ENCODE measurements at places on chromosomes 4 and X.

DNA sequence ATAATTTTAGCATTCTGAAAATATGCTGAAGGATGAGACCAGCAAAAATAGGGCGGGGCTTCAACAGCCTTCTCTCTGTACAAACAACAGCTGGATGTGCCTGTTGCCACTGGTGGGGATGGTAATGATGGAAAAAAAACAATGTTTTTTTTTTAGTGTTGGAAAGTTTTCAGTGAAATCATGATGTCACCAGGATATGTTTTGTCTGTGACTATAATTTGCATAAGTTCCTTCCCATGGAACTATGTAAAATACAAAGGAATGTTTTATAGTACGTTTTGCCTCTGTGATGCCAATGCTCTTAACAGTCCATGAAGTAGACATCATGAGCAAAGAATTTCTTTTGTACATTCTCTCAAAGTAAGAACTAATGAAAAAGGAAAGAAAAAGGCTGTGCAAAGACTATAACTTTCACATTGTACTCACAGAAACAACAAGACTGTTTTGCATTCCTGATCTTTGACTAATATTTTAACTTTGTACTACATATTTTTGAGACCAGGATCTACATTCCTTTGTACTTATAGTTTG is 589.7 kb downstream of the SPRY1 start:
- no peak for DNase-seq

- no peak for DNase-seq
Observed at GRCh38 chrX:150217609-150218008, 145.5 kb upstream of the MAMLD1 start.

- DNase-seq: no peak
Observed at GRCh38 chr4:61520166-61520565, 320.0 kb downstream of the ADGRL3 start.

DNA sequence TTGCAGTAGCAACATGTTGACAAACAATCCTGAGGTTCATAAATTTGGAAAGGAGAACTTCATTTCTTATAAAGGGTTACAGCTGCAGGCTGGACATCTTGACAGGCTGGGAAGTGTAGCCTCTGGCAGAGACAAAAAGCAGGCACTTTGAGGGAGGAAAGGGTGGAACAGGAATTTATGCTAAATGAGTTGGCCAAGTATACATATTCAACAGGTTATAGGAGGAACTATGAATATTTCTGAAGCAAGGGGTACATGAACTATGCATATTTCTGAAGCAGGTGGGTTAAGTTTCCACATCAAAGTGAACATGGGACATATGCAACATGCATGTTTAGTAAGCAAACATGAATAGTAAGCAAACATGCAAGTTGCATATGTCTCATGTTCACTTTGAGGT is 1.6 kb upstream of the ANTXR2 start:
- no peak for DNase-seq

DNA sequence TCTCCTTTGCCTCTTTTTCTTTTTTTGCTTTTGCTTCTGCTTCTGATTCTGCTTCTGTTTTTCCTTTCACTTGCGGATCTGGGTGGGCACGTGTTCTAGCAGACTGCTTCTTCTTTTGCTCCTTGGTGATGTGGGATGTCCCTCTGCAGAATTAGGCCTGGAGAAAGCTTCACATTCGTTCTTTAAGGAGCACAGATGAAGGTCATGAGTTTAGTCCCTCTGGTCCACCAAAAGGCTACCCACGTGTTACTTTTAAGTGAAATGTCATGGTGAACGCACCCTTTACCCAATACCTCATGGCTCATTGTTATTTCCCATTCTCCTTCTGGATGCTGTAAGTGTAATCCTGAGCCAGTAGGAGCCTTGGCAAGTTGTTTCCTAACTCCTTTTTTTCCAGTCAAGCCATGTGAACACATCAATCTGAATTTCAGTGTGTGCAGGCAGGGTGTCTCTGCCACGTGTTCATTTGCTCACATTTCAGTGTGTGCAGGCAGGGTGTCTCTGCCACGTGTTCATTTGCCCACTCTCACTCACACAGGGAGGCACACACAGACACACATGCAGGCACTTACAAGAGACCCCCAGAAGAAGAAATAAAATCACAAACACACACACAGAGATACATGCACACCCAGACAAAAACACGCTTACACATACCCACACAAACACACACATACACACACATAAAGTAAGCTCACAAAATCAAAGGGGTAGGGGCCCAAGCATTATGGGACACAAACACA is 36.9 kb downstream of the NBDY start:
- no peak for DNase-seq

DNA sequence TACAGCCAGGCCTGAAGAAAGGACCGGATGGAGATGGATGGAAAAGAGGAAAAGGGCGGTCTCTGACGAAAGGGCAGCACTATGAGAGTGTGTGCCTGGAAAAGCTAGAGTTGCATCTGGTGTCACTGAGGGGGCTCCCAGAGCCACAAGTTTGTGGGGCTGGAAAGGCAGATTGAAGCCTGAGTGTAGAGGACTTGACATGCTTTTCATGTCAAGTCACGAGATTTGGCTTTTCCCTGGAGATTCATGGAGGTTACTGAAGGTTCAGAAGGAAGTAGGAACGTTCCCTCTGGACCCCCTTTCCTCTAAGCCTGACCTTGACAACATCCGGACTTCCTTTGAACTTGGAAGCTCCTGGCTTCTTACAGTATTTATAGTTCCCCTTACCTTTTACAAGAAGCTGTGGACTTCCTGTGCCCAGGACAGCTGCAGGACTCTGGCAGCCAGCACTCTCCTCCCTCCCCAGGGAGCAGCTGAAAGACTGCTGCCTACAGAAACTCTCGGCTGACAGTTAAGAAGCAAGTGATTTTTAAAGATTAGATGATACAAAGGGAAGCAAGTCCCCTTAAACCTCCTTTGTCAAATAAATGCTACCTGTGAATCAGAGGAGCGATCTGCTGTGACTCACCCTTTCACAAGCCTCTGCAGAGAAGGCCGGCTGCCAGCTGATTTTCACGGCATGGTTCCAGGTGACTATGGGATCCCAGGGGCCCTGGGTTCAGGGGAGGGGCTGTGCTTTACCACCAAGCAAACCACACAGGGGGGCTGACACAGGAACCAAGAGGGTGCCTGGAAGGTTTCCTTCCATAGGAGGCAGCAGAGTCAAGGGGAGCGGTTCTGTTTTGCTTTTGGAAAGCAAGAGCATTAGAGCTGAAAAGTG is 72.9 kb upstream of the STIM2 start:
- no peak for DNase-seq

- DNase-seq: no peak
Observed at GRCh38 chr4:101172369-101172768, 175.0 kb downstream of the PPP3CA start.

GRCh38 chrX:139222511-139223200 is 307.9 kb upstream of the F9 start:
- no peak for DNase-seq

GRCh38 chr4:129929984-129930383 is 834.0 kb downstream of the C4orf33 start:
- DNase-seq: no peak

- DNase-seq: no peak
Observed at GRCh38 chr4:15240764-15241163, 187.1 kb upstream of the C1QTNF7 start.

GRCh38 chr4:8317474-8317873 is 47.9 kb downstream of the HTRA3 start:
- DNase-seq: no peak

- DNase-seq: no peak
Observed at GRCh38 chrX:47743504-47743903, 84.5 kb upstream of the UXT start.

DNA sequence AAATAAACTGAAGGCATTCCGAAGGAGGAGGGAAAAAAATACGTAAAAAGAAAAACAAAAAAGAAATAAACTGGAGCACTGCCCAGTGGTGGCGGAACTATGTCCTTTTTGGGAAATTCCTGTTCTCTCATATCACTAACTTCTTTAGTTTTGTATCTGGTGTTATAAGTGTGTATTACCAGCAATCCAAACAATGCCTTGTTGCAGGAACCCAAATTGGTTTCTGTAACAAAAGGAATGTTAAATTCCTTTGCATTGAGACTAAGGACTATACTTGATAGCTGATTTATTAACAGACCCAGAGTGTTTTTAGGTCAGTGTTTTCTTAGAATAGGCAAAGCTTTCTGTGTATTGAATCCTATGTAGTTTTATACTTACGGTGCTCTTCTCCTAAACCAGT is 6.6 kb downstream of the CCNG2 start:
- DNase-seq: no peak

DNA sequence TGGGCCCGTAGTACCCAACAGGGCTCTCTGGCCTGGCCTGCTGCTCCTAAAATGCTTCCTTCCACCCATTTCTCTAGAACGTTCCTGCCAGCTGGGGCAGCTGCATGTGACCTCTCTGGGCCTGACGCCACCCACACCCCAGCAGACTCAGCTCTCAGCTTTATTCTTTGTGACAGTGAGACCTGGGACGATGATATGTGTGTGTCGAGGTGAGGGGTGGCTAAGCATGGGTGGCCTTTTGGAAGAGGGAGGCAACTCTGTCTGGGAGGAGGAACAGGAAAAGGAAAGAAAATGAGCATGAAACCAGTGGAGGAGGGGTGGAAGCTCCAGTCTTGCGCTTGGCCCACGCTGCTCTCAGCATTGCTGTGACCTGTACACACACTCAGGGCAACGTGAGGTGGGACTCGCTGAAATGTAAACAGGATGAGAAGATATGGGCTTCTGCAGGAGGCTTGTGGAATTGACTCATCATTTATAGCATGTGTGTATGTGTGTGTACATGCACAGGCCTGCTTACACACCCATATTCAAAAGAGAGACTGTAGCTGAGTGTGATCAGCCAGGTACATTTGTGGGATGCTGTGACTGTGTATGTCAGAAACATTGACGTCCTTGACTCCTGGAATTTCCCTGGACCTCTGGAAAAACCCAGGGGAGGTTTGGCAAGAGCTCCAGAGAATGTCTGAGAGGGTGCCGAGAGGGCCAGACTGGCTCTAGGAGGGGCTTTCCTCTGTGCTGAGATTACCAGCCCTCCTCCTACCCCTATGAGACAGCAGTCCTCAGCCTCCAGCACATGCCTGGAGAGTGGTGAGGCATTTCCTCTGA is 137.9 kb downstream of the PJA1 start:
- DNase-seq: no peak

- DNase-seq: no peak
Observed at GRCh38 chr4:12110627-12111026, 681.9 kb upstream of the HS3ST1 start.

- no peak for DNase-seq
Observed at GRCh38 chrX:29241809-29242208, 654.6 kb downstream of the IL1RAPL1 start.

GRCh38 chr4:145679520-145679919 is 426 bp upstream of the C4orf51 start:
- DNase-seq: no peak

DNA sequence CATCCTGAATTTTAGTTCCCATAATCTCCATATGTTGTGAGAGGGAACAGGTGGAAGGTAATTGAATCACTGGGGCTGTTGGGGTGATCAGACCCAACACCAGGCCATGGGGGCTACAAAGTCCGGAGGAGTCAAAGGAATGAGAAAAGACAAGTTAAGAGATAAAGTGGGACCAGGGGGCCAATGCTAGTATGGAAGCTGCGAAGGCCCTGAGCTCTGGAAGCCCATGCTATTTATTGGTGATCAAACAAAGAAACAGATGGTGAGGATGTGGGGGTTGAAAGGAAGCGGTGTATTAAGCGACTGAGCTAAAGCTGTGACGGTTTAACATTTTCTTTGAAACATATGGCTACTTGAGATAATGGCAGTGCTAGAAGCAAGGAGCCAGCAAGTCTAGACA is 132.8 kb downstream of the PDGFC start:
- DNase-seq: no peak

DNA sequence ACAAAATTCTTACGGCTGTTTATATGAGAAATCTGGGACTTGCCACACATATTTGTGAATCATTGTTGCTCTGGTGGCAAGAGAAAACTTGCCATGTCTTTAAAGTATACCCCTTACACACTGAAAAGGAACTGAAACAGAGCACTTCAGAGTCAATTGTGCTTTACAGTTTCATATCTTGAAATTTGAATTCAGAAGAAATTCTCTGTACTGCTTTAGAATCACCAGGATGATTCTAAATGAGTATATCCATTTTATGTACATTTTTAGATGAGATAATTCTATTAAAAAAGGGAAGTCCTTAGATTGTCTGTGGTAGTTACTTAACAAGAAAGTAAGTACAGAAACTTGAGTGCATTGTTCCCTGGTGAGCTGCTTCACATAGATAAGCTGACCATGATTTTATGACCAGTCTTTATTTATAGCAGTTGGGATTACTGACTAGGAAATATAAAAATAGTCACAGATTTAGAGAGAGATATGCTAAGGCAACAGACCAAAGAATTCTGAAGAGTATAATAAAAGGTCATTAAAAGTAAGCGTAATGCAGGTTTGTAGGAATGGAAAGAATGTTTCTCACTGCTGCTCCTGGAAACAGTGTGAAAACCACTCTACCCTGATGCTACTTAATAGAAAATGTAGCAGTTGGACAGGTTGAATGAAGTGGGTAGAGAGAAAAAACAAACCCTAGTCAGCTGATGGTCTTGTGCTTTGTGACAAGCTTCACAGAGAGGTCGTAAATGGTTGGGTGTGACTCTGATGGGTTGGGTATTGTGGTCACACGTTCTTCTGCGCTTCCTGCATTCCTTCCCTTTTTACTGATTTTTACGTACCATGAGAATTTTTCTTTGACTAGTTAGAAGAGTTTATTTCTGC is 41.0 kb downstream of the FNIP2 start:
- no peak for DNase-seq

GRCh38 chr4:102506523-102506922 is 5.4 kb downstream of the NFKB1 start:
- no peak for DNase-seq

Measured in activated effector memory CD4-positive, alpha-beta T cell treated with Interleukin-2 at 50 U/mL for 16 hours (primary cell).